ENCODE measurements at places on chromosomes 2 and 18.

GRCh38 chr2:221442128-221442527, 130.0 kb downstream of the EPHA4 start:
- DNase-seq: no peak

- no peak for DNase-seq
Measured at GRCh38 chr2:237680702-237681478, 53.5 kb downstream of the LRRFIP1 start.

- DNase-seq: no peak
Measured at GRCh38 chr2:197024206-197024605, 97.7 kb upstream of the PGAP1 start.

DNA sequence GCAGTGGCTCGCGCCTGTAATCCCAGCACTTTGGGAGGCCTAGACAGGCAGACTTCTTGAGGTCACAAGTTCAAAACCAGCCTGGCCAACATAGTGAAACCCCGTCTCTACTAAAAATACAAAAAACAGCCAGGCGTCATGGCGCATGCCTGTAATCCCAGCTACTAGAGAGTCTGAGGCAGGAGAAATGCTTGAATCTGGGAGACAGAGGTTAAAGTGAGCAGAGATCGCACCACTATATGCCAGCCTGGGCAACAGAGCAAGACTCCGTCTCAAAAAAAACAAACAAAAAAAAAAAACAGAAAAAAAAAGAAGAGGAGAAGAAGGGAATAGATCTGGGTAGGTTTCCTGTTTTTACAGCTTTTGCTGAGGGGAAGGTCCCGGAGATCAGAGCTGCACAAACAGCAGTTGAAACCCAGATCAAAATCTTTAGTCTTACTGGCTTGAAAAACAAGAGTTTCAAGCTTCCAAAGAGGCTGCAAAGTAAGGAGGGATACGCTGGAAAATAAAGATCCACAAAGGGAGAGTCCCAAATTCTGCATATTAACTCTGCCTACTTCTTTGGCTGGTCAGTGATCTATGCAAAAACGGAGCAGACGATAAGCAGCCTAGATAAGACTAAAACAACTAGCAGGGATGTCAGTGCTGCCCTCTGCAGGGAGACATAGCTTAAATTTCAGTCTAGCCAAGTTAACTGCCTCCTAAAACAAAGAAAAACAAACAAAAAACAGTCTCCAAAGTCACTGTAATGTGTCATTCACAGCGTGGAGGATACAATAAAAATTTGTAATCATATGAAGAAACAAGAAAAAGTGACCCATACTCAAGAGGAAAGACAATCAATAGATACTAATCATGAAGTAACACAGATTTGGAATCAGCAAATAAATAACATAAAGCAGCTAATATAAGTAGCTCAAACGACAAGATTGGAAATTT, 74.1 kb downstream of the TLK1 start:
- DNase-seq: peak; percentile 67
